ENCODE measurements at places on chromosomes 5 and 9.
A peak's percentile ranks its signal among the peaks of the same experiment; 100 is the strongest.

DNA sequence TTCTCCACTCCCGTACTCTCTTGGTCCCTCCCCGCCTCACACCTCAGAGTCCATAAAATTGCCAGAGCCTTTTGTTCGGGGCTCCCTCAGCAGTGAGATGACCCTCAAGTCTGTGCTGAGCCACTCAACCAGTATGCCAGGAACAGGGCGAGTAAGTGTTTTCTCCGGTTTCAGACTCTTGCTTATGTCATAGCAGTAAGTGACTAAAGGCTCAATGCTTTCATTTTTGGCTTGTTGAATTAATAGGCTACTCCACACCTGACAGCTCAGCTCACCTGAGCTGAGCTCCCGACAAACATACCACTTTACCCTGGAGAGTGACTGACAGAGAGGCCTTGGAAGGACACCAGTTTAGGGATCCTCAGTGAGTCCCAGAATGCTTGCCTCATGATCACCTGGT is 30.5 kb downstream of the PCSK1 start:
- DNase-seq = no peak

DNA sequence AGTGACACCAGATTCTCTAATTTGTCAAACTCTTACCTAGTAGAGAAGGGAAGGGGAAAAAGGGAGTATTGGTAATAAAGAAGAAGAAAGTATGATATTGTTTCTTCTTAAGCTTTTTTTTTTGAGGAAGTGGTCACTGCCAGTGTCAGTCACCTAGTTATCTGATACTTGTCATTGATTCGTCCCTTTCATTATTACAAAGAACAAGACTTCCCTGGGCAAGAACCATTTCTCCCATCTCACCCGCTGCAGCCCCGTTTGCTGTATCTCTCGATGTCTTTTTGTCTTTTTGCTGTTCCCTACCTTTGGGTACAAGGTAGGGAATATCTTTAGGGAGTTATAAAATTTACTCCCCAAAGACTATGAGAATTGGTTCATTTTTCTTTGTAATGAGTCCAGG is 249.0 kb downstream of the ARHGAP26 start:
- no peak for DNase-seq

- DNase-seq = peak; percentile 94
These were observed 173.9 kb downstream of the AOPEP start for GRCh38 chr9:94900222-94901018.

DNA sequence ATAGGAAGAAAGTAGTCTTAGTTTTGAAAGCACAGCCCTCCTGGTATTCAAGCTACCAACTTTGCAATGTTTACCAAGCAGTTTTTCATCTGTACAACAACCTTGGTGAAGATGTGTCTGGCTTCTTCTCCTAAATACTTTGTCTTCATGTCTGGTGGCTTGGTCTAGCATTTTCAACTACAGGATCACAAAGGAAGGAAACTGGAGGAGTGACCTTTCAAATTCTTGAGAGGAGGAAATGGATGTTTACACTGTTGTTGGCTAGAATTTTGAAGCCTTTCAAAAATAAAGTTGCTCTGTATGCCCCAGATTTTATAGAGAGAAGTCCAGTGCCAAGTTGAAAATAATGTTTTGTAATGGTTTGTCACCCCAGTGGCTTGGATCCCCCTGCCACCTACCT is 16.3 kb downstream of the PAM start:
- DNase-seq = no peak

DNA sequence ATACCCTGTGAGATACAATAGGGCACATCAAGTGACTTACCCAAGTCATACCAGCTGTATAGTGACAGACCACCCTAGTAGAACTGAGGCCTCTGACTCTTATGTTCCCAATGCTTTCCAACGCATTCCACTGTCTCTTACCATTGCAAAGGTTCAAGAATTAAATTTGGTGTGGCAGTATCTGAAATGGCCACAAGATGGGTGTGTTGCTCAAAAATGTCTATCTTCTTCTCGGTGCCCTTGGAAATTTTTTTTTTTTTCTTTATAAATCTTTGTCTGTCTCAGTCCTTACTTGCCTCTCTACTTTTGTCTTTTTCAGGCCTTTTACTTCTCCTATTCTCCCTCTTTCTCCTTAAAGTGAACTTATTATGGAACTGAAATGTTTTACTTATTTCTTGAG is 48.4 kb downstream of the GPR21 start:
- DNase-seq = peak; percentile 33

- no peak for DNase-seq
These were observed 91.8 kb upstream of the IFNK start for GRCh38 chr9:27432308-27432707.

GRCh38 chr9:81045658-81046057 is 643.7 kb downstream of the TLE1 start:
- DNase-seq = no peak

GRCh38 chr9:87557996-87558395 is 60.3 kb downstream of the DAPK1 start:
- no peak for DNase-seq

GRCh38 chr9:20480249-20480648 is 142.1 kb downstream of the MLLT3 start:
- DNase-seq = no peak

DNA sequence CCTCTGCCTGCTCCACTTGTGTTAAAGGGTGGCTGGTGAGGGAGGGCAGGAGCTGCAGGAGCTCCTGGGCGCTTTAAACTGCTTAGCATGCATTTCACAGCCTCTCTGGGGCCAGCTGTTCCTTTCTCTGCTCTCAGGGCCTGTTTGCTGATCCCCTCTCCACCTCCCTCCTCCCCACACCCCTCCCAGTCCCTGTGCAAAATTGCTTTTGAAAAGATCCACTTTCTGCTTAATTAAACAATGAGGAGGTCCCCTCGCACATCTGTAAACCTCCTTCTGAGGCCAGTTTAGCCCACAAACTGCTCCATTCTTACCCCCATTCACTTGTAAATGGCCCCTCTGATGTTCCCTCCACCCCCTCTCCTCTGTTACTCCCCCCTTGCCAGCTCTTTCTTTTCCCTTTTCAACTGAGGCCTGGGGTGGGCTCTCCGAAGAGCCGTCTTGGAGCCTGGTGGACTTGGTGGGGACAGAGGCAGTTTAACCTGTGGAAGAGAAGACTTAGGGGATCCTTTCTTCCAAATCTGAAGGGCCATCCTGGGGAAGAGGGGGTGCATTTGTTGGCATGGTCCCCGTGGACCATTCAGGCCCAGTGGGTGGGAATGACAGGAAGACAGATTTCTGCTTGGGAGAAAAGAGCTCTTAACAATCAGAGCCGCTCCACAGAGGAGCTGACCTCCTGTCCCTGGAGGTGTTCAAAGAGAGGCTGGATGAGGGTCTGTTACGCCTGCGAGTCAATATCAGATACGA is 12.0 kb downstream of the URM1 start:
- DNase-seq = no peak

- DNase-seq = no peak
These were observed 94.9 kb downstream of the PDE8B start for GRCh38 chr5:77305222-77305846.

DNA sequence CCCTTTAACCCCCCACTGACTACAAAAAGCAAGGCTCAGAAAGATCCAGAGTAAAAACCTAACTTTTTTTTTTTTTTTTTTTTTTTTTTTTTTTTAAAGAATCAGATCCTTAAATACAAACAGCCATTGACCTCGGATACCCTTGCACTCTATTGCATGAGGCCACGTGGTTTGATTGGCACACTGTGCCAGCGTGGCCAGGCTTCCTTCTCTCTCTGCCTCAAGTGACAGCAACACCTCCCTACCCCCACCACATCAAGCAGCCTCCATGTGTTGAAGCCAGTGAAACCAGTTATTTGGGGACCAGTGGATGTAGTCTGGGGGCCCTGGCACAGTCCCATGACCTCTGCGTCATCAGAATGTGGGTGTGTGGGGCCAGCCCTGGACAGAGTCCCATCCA is 71.4 kb downstream of the OTULIN start:
- no peak for DNase-seq

DNA sequence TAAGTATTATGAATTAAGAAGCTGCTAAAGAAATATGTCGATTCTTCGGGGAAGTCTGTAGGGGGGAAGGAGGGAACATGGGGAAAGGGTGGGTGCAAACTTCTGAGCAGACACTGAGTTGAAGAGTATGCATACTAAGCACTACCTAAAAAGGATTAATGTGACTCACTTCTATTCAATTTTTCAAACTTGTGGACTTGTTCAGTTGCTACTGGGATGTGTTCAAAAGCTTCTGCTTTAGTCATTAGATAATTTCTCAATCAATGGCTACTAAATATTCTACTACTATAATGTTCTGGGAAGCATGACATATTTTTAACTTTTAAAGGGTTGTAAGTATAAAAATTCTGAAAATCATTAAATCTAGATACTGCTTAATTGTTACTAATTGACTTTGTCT is 109.7 kb upstream of the FER start:
- DNase-seq = no peak

DNA sequence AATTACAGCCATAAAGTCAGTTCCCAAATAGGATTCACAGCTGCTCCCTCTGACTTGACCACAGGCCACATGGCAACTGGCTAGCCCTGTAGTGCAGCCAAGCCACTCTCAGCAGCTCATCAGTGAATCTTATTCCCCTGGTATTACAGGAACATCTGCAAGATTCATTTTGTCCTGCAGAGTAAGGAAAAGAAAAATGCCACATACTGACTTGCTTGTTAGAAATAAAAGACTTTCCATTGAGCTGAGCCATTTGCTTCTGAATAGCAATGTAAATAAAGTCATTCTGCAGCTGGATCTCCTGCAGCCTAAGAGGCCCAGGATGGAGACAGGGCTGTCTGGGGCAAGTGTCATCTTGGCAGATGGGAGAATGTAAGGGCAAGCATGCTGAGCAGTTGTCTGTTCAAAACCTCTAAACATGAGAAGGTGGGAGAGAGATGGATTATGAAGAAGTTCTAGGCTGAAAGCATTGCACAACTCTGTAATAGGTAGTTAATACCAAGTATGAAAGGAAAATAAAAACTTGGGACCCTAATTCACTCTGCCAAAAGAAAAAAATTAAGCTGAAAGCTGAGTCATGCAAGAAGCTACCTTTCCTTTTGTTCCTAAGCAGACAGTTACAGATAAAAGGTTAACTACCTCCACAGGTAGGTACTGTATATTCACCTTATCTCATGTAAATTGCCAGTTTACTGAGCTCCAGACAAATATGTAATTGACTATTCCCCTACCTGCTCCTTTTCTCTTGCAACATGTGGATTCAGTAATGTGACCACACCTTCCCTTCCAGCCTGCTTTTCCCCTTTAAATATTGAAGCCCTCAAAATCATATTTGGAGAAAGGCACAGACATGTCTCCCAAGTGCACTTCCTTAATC is 244.4 kb upstream of the RAI14 start:
- DNase-seq = no peak

DNA sequence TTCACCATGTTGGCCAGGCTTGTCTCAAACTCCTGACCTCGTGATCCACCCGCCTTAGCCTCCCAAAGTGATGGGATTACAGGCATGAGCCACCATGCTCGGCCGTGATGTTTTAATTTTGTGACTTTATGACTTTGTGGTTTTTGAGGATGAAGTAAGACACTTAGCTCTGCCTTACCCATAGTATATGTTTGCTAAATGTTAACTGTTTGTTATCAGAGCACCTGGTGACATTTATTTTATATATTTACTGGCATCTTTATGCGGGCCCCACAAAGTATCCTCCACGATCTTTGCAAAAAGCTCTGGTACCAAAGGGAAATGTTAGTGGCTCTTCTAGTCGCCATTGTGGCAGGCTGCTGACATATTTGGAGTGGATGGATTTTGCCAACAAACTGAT is 6.7 kb downstream of the SLC23A1 start:
- DNase-seq = no peak

- DNase-seq = no peak
These were observed 237.9 kb downstream of the ISL1 start for GRCh38 chr5:51621156-51621555.

DNA sequence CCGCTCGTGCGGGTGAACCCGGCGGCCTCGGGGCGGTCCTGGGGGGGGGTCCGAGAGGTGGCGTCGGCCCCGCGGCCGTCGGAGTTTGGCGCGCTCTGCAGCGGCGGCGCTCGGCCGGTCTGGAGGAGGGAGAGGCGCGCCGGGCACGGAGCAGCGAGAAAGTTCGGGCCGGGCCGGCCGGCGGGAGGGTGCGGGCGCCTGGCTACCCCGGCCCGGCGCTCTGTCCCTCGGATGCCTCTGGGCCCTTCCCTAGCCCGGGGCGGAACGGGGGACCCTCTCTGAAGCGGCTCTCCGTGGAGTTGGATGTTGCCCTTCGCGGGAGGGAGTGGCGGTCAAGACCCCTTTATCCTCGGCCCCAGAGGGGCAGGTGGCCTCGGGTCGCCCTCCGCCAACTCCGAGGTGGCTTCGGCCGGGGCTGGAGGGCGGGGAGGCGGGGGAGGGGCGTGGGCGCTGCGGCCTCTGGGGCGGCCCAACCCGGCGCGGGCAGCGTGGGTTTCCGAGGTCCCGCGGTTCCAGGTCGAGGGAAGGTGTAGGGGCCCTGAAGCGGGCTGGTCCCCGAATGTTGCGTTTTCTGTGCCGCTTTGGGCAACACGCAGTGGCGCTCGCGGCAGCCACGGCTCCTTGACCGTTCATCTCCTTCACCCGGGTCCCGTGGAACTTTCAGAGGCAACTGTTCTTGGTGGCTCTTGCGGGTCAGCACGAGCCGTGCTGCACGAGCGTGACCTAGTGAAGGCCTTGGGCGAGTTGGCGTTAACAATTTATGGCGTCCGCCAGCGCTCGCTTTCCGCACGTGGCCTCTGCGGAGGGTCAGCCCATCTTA is 290.5 kb downstream of the DOCK8 start:
- no peak for DNase-seq

DNA sequence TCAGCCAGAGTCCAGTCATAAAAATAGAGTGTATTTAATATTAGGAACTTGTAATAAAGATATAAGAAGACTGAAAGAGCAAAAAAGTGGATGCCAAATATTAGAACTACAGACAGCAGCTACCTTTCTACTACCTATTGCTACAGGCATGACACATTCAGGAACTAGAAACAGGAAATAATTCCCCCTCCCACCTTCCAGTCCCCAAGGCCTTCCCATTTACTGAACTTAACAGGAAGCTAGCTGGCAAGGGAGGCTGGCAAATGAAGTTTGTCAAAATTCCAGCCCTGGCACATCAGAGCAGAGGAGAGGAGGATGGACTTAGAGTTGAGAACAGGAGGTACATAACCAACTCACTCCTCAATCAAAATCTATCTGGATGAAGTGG is 50.2 kb upstream of the RIC1 start:
- no peak for DNase-seq

DNA sequence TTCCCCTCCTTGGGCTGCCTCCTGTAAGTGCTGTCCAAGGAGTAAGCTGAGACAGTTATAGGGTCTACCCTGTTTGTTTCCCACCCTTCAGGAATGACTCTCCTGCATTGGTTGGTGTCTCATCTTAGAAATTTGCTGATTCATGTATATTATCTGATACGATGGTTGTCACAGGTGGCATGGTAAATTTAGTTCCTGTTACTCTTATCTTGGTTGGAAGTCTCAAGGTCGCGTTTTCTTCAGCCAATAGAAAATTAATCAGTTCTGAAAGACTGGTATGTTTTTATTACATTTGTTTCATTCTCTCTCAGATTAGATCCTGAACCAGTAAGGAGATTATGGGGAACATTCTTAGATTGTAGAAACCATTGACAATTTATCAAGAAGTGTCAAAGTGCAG is 42.7 kb downstream of the SCGB3A1 start:
- DNase-seq = no peak
